ENCODE measurements at places on chromosomes 3 and 15. TPM values are rescaled to one million over a fixed set of nuclear protein-coding genes. Genes with fewer than 3 reads are reported as not detected.

DNA sequence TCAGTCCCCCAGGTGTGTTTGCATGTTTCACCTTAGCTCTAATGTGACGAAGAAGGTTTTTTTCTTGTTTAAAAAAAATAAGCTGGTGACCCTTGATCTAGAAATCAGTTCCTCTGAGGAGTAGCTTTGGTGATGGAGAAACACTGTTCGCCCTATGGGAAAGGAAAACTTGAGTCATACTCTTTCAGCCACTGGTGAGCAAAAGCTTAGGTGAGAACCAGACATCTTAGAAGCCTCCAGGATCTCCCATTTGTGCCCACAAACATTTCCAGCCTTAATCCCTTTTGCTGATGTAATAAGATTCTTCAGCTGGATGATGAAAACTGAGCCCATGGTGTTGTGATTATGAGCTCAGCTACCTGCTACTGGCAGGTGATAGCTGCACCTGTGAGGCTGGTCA, 37.8 kb downstream of the SLC27A2 start:
- H3K4me3 ChIP-seq, result no peak overlapping the region
- no peak overlapping the region for H3K27ac ChIP-seq
- H3K36me3 ChIP-seq, result peaks cover 8% of the 10 kb centered on the region
- DNase-seq, result no peak
- H3K4me1 ChIP-seq, result no peaks in the 10 kb centered on the region
- H3K27me3 ChIP-seq, result no peaks in the 10 kb centered on the region

- peak overlapping the region; percentile 21 for H3K27ac ChIP-seq
- DNase-seq, result no peak
- H3K36me3 ChIP-seq, result no peaks in the 10 kb centered on the region
- peaks cover 39% of the 10 kb centered on the region for H3K4me1 ChIP-seq
Measured at GRCh38 chr3:196193133-196193735, 18.0 kb downstream of the ZDHHC19 start.

DNA sequence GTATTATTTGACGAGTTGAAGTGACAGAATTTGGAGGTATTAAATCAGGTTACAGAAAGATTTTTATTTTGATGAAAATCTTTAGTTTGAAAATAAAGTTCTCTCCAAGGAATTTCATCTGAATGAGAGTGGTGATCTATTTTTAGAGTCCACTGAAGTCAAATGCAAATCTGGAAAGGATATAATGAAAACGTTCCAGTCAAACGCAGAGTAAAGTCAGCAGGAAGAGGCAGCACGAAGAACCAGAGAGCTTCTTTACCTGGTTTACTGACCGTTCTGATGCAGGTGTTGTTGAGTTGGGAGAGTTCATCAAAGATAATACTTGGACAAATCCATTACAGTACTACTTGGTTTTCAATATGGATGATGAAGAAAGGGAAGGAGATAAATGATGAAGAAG, 8.7 kb downstream of the P2RY14 start:
- H3K36me3 ChIP-seq, result no peaks in the 10 kb centered on the region
- no peaks in the 10 kb centered on the region for H3K27me3 ChIP-seq
- H3K4me1 ChIP-seq, result no peaks in the 10 kb centered on the region
- no peak overlapping the region for H3K27ac ChIP-seq
- no peak for DNase-seq

DNA sequence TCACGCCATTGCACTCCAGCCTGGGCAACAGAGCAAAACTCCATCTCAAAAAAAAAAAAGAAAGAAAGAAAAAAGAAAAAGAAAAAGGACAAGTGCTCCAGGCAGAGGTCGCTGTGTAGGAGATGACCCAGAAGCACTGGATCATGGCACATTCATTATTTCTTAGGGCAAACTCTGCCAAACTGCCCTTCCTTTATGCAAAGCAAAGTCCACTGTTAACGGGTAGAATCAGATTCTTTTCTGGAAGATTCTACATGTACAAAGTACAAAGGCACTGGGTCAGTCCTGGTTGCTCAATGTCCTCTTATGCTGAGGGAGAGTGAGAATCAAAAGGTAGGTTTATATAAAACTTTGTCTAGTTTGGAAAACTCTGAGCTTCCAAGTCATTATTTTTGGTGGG, 144.9 kb downstream of the FEZF2 start:
- H3K27me3 ChIP-seq, result no peaks in the 10 kb centered on the region
- H3K4me1 ChIP-seq, result no peaks in the 10 kb centered on the region
- DNase-seq, result peak; percentile 15
- H3K36me3 ChIP-seq, result no peaks in the 10 kb centered on the region
- H3K4me3 ChIP-seq, result no peak overlapping the region

The IL20RB gene
- polyA plus RNA-seq, result 0.72 TPM

The NUP210 gene
- polyA plus RNA-seq, result 26.0 TPM

DNA sequence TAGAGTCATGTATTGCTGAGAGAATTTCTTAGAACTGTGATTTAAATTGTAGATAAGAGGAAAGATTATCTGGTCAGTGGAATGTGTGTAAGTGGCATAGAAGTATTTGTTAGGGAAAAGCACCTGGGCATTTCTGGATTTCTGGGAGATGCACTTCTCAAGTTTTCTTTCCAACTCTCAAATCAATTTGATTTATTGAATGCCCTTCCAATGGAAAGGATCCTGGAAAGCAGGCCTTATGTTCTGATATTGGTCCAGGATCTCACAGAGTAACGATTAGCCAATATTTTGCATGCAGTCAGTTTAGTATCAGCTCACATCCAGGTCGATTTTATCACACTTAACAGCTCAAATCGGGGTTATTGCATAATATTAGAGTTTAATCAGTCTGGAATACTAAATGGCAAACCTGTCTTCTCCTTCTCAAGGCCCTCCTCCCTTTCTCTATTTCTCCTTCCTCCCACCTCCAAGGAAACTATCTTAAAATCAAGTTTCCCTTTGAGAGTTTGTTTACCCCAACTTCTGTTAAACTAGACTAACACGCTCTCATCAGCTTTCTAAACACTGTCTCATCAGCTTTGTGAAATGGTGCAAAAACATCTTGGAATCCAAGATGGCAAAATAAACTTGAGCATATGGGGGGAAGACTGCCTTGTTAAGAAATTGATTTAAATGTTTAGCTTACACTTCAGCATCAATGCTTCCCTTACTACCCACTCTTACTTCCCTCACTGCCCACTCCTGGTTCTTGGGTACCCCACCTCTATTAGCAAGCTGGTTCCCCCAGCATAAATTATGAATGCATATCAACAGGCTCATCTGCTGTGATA, 9.5 kb downstream of the SOX2 start:
- no peak overlapping the region for H3K4me3 ChIP-seq
- H3K4me1 ChIP-seq, result peaks cover 3% of the 10 kb centered on the region
- H3K27me3 ChIP-seq, result peaks cover 99% of the 10 kb centered on the region
- no peak for DNase-seq

DNA sequence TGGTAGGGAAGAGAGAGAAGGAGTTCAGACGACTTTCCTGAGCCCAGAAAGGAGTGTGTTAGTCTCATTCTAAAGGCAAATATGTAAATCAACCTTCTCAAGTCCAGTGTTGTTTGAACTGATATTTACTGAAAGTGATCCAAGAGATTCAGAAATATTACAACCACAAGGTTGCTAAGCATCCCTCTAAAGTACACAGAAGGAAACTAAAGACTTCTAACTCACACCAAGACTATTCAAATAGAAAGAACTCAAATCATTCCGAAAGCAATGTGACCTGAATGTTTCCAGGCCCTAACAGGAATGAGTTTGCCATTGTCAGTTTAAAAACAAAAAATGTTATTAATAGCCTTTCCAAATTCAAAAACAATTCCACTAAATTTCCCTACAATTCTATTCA, 56.9 kb upstream of the VGLL3 start:
- DNase-seq, result no peak
- no peaks in the 10 kb centered on the region for H3K27me3 ChIP-seq
- no peak overlapping the region for H3K4me3 ChIP-seq
- H3K36me3 ChIP-seq, result no peaks in the 10 kb centered on the region
- no peak overlapping the region for H3K27ac ChIP-seq
